ENCODE measurements at places on chromosomes 6 and 20. TPM values are rescaled to one million over a fixed set of nuclear protein-coding genes. Genes with fewer than 3 reads are reported as not detected.
A peak's percentile ranks its signal among the peaks of the same experiment; 100 is the strongest.

DNA sequence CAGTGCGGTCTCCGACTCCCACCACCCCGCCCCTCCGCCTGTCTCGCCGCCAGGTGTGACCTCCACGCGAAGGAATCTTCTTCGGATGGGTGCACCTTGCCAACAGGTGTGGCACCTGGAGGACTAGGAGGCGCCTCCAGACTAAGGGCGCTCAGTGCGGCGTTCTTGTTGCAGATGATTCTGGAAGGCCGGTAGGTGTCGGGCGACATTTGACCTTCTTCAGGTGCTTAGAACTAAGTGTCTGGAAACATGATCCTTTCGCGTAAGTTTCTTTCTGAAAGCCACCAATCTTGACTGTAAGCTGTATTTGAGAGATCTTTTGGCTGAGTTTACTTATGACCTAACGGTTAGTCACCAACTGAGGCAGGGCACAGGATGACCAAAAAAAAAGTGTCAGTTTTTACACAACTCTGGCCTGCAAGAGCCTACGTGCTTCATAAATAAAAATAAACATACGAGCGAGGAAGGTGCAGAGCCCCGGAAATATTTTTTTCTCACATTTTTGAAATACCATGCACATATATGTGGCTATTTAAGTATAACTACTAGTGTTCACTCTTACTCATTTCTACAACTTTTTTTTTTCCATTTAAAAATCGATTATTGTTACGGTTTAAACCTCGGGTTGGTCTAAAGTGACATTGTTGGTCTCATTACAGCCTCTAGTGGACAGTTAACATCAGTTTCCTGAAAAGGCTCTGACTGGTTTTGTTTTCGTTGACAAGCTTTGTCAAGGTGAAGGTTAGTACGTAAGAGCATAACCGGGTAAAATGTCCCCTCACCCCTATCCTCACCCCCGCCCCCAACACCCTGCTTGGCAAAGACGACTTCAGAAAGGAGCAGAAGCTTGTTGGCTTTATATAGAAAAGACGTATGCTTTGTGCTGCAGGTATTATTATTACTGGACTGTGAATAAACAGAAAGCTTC, 1.6 kb upstream of the ATXN1 start:
- no peaks in the 10 kb centered on the region for H3K36me3 ChIP-seq
- peak overlapping the region; percentile 97 for H3K27ac ChIP-seq
- peaks cover 33% of the 10 kb centered on the region for H3K4me1 ChIP-seq
- H3K27me3 ChIP-seq = no peaks in the 10 kb centered on the region

- H3K27me3 ChIP-seq = no peaks in the 10 kb centered on the region
- H3K4me3 ChIP-seq = peak overlapping the region; percentile 99
- H3K36me3 ChIP-seq = peaks cover 41% of the 10 kb centered on the region
- no peak for DNase-seq
- peaks cover 89% of the 10 kb centered on the region for H3K4me1 ChIP-seq
Observed at GRCh38 chr20:45342855-45343531, 5.2 kb downstream of the SDC4 start.

DNA sequence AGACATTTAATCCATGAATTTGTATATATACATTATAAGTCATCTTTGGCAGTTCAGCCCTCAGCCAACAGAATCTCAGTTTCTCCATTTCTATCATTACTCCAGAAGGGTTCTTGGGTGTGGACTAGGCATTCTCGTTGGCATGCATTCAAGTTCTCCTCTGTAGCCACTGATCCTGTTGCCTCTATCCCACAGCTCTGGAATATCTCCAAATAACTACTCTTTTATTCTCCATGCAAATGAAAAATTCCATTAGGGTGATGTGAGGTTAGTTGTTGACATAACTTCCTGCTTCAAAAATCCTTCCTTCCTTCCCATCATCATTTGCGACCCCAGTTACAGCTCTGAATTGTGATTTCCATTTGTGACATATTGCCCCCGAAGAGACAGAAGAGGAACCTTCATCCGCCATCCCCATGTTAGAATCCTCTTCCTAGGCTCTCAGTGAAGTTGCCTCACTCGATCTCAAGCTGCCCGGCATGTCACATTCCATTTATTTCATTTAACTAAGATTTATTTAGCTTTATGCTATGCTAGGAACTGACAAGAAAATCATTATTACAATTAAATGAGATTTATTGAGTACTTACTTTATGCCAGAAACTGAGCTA, 93.7 kb upstream of the EDN1 start:
- H3K4me3 ChIP-seq = no peak overlapping the region
- H3K36me3 ChIP-seq = no peaks in the 10 kb centered on the region
- H3K27ac ChIP-seq = no peak overlapping the region
- DNase-seq = no peak
- no peaks in the 10 kb centered on the region for H3K27me3 ChIP-seq

SRSF12 gene
- polyA plus RNA-seq = 0.16 TPM

- no peak overlapping the region for H3K27ac ChIP-seq
- no peak overlapping the region for H3K4me3 ChIP-seq
- peaks cover 4% of the 10 kb centered on the region for H3K4me1 ChIP-seq
- no peaks in the 10 kb centered on the region for H3K36me3 ChIP-seq
Observed at GRCh38 chr6:112235956-112236355, 18.4 kb downstream of the LAMA4 start.

Data from keratinocyte (primary cell).